Testis (tissue), 5 donors: ENCODE measurements at places on chromosomes 13 and 19.

- DNase-seq: no peak
Measured at GRCh38 chr13:112428704-112429103, 52.5 kb downstream of the SPACA7 start.

- peak; percentile 43 for DNase-seq
Measured at GRCh38 chr13:109787135-109787954, 962 bp upstream of the IRS2 start.

- DNase-seq: no peak
Measured at GRCh38 chr19:4844348-4845179, 13.1 kb upstream of the TICAM1 start.

DNA sequence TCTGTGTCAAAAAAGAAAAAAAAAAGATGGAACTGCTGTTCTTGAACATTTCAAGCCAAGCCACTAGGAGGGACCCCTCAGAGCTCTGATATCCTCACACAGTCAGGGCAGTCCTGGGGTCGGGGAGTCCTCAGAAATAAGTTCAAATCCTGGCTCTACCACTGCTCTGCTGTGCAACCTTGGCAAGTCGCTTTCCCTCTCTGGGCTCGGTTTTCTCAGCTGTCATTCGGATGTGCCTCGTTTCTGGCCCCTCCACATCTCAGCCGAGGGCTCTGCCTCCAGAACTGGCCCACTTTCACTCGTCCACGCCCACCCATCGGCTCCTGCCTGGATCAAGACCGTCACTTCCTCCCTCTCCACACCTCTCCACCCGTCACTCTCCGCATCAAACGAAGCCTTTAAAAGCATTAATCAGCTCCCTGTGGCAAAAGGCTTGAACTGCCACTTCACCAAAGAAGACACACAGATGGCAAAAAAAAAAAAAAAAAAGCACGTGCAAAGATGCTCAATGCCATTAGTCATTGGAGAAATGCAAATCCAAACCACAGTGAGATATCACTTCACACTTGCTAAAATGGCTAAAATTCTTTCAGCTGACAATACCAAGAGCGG is 7.4 kb upstream of the ZNRF4 start:
- DNase-seq: no peak

DNA sequence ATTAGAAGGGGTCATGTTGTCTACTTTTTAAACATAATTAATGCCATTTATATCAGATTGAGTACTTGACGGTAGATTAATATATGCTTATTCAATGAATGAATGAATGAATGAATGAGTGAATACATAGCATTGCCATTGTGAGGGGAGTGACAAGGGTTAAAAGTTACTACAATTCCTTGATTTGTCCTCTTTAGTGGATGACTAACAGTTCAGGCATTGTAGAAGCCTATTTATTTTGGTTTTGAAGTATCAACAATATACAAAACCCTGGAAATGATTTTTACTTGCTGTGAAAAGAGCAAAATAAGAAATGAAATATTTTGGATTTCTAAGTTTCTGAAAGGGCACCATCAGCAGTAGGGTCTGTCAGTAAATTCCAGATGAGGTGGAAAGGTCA is 122.7 kb downstream of the CYSLTR2 start:
- no peak for DNase-seq

DNA sequence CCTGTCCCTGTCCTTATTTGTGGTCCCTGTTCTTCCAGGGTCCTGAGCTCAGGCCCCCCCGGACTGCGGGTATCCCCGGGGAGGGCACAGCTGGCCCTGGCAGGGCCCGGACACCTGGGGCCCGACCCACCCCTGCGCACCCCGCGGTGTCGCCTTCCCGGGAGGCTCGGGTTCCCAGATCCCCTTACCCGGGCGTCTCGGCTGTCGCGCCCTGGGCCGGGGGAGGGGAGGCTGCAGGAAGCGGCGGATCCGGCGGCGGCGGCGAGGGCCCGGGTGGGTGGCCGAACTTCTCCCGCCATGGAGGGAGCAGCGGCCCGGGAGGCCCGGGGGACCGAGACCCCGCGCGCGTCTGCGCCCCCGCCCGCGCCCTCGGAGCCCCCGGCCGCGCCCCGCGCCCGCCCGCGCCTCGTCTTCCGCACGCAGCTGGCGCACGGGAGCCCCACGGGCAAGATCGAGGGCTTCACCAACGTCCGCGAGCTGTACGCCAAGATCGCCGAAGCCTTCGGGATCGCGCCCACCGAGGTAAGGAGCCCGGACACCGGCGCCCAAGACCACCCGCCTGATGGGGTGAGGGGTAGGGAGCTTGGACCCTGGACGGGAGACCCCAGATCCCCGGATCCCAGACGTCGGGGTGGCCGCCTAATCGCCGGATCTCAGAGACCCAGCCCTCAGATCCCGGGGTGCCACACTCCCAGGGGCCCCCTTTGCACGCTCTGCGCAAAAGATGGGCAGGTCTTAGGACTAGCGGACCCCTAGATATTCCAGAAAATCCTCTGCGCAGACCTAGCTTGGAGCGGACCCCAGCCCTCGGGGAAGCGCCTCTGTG is at the start of gene GIPC3:
Gene GIPC3, plus strand, starts transcription at position 178 of the 826 bp plus-strand sequence. Its CDS starts 120 bp downstream, at position 298.
- no peak for DNase-seq

DNA sequence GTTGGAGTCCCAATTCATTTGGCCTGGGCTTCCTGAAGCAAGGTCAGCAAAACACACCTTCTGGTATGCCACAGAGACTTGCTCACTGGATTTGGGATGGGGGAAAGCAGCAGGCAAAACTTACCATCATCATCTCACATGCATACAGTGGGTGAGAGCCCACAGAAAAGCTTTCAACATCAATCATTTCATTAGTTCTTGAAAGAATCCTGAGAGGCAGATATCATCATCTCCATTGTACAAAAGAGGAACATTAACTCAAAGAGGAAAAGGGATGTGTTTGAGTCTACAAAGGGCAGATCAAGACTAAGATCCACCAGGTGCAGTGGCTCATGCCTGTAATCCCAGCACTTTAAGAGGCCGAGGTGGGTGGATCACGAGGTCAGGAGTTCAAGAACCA is 6.4 kb downstream of the WDR87 start:
- no peak for DNase-seq

DNA sequence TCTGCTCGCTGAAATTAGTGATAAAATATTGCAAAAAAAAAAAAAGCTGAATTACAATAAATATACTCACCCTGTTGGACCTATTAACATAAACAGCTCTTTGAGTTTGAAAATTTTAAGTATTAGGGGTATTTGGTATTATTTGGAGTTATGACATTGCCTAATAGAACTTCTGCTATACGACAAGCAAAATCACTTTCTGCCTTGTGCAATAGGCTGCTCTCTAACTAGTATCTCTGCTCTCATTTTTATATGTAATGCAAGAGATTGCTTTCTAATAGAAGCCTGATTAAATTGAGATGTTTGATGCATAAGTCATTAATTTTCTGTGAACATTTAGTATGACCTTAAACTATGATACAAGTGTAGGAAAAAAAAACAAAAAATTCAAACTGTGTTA is 5.3 kb downstream of the RGS9BP start:
- DNase-seq: no peak

GRCh38 chr19:51339687-51340656 is 2.0 kb downstream of the VSIG10L start:
- peak; percentile 100 for DNase-seq

GRCh38 chr13:22041741-22042140 is 370.9 kb downstream of the FGF9 start:
- no peak for DNase-seq

GRCh38 chr13:24745861-24746617 is 17.9 kb upstream of the RNF17 start:
- DNase-seq: no peak

- DNase-seq: no peak
Measured at GRCh38 chr19:18053576-18054219, 33.0 kb downstream of the IL12RB1 start.

DNA sequence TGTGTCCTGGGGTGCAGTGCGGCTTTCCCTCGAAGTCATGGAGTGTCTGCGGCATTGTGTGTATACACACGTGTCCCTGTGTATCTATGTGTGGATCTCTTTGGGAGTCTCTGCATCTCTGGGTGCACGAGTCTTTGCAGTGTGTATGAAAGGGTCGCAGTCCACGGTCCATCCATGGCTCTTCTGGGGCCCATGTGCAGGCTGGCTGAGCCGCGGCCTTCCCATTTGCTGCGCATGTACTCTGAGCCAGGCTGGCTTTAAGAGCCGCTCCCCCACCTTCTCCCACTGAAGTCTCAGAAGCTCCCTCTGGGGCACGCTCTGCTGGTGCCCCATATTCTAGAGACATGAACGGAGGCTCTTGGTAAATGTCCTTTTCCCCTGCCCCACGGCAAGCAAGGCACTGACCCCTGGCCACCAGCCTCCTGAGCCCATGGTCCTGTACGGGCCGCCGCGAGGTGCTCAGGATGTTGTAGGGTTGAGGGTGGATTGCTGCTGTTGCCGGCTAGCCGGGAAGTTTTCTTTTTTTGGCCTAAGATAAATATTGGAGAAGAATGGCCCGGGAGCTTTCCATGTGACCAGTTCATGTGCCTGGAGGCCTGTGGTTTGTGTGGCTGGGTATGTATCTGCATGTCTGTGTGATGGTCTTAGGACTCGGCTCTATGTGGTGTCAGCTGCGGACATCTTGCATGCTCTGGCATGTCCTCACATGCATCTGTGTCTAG is 31.9 kb downstream of the PAK4 start:
- DNase-seq: no peak

- no peak for DNase-seq
Measured at GRCh38 chr19:39304701-39305571, 8.7 kb downstream of the IFNL1 start.

GRCh38 chr19:51702103-51702824 is 9.1 kb downstream of the SPACA6 start:
- DNase-seq: peak; percentile 80

DNA sequence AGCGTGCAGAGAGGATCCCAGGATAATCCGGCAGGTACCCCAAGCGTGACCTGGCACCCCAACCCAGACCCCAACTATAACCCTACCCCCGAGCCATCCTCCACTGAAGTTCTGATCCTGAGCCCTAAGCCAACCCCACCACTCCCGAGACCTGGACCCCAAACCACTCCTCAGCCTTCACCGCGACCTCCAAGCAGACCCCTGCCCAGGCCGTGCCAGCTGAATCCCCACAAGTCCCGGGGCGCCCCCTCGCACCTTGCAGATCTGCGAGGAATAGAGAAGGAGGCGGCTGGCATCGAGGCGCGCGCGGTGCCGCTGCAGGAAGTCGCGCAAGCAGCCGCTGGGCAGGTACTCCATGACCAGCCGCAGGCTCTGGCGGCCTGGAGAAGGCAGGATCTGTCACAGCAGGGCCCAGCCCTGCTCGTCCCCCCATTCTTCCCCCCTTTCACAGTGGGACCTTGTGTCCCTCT is 10.1 kb upstream of the INSL3 start:
- no peak for DNase-seq

DNA sequence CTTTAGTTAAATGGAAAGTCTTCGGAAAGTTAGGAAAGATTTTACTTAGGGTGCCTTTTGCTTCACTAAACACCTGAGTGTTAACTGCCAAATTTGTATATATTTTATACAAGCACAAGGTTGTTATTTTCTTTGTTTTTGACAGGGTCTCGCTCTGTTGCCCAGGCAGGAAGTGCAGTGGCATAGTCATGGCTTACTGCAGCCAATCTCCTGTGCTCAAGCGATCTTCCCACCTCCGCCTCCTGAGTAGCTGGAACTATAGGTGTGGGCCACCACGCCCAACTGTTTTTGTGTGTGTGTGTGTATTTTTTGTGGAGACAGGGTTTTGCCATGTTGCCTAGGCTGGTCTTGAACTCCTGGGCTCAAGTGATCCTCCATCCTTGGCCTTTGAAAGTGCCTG is 16.2 kb downstream of the KCTD4 start:
- DNase-seq: no peak

DNA sequence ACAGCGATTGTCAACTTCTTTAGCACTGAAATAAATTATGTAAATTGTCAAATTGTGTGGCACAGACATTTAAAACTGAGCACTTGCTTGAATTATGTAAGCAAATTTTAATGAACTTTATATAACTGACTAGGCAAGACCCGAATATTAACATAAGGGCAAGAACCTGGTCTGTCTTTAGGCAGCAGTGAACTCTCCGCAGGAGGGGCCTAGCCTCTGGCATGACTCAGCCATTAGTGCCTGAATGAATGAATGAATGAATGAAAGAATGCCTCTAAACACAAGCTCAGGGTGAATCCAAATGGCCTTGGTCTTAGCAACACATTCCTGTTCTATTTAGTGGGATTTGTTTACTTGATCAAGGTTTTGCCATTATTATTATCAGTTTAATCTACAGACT is 654.7 kb upstream of the ARGLU1 start:
- DNase-seq: no peak

GRCh38 chr13:80560609-80561008 is 219.7 kb upstream of the SPRY2 start:
- DNase-seq: no peak

DNA sequence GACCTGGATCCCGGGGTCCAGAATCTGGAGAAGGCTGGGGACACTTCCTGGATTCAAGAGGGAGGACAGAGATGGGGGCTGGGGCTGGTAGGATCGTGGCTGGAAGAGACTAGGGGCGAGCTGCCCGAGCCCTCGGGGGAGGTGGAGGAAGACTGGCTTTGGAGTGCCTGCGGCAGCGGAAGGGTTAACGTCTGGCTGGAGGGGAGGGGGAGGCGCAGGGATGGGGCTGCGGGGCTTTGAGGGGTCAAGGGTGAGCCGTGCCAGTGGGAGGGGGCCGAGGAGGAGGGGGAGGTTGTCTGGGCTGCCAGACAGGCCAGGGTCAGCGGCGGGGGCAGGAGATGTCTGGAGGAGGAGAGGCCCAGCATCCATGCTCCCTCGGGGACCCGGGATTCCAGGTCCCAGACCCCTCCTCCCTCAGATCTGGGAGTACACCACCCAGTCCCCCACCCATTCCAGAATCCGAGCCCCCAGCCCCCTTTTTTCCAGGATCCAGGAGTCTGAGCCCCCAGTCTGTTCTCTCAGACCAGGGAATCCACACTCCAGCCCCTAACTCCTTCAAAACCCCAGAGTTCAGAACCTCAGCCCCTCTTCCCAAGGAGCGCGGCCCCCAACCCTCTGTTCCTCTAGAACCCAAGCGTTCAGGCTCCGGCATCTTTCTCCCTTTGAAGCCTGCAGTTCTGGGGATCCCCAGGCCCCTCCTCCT is 3.2 kb upstream of the SPACA6 start:
- peak; percentile 75 for DNase-seq

GRCh38 chr13:75480671-75481175 is 1.2 kb downstream of the TBC1D4 start:
- peak; percentile 58 for DNase-seq

DNA sequence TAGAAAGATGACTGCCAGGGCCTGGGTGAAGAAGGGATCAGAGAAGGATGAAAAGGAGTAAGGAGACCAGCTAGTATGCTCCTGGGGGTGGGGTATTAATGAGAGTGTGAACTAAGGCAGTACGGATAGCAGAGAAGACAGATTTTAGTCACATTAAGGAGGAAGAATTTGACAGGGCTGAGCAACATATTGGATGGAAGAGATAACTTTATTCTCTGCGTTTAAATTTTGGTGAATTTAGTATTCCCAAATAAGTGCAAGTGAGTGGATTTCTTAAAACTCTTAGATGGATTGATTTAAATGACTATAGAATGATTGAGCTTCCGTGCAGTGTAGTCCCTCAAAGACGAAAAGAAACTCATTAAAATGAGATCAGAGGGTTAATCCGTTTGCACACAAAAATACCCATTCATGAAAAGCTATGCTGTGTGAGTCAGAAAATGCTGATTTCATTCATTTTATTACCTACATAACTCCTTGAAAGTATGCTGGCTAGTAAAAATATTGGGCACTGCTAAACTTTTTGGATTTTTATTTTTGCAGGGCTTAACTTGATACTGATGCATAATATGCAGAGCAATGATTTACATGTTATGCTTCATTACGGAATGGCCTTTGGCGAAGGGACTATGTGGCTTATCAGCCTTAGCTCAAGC is 54.1 kb downstream of the WDFY2 start:
- DNase-seq: no peak

- peak; percentile 79 for DNase-seq
Measured at GRCh38 chr19:55116232-55116858, 1.1 kb downstream of the PPP1R12C start.

GRCh38 chr19:49150106-49150943 is 4.9 kb downstream of the HRC start:
- peak; percentile 88 for DNase-seq
